ENCODE measurements at places on chromosomes 1 and 21.

GRCh38 chr1:44786138-44786840 lies 1.7 kb downstream of the BEST4 start:
- DNase-seq = peak; percentile 80

DNA sequence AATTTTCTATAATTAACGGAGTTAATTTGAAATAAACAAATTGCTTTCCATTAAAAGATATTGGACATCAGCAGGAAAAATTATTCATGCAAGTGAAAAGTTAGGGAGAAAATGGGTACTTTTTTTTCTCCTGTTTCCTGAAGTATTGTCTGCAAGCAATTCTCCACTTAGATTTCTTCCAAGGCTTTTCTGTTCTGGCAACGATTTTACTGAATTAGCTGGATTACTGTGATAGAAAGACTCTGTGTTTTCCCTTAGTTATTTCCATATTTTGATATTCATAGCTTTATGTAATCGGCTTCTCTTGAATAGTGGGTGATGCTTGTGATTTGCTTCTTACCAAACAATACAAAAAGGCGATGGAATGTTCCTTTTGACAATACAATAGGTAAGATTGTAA lies 1333.9 kb downstream of the AMY1C start:
- no peak for DNase-seq

DNA sequence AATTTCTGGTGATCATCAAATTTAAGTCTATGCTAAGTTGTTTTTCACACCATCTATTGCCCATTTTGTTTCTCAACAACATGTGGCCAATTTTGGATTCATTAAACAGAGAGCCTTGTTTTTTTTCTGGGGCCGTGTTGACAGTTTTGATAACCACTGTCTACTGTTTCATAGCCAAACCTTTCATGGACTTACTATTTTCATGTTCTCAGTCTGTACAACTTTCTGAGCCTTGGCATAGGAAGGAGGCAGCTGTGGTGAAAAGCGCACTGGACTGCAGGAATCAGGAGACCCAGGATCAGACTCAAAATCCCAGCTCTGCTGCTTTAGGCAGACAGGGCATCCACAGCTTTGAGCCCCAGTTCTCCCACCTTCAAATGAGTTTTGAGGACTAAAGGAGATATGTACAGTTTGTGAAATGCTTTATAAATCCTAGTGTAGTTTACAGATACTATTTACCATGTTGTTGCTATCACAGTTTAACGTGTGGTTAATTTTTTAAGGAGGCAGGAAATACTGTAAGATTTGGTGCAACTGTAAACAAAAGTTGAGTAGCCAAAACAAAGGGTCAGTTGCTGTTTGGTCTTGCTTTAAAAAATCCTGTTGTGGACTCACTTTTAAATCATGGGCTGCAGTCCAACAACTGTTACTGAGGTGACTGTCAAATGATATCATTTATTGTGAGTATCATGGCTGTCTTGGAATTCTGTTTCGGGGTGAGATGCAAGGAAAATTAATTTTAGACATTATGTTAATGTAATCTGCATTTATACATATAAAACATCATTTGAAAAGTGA lies 2.9 kb downstream of the MACO1 start:
- DNase-seq = no peak

- peak; percentile 38 for DNase-seq
Observed at GRCh38 chr1:52032785-52033131, 852 bp downstream of the KTI12 start.

DNA sequence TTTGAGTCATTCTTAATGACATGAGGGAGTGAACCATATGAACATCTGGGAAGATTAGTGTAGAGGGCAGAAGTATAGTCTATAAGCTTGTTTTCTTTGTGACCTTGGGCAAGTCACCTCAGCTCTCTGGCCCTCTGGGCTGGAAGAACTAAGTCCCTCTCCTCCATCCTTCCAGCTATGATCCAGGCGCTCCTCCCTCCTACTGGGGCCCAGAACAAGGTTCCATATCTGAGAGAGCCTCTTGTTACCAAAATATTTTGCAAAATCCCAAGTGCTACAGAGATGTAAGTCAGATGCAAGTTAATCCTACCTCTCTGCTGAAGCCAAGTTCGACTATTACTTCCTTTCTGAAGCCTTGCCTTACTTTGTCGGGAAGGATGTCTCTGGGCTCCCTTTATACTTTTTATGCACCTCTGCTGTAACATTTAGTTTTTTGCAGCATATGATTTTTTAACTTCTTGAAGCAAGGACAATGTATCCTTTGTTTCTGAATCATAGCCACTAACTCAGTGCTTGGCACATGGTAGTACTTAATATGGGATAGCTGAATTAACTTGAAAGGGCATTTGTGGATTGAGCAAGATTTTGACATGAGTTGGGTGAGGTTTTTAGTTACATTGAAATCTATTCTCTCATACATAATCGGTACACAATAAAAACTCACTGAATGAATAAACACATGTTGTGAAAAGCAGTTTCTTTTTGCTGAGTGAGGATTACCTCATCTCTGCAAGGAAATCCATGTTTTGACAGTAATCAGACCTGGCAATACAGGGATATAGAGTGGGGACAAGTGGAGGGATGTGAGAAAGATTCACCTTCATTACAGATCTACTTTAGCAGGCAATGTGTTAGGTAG lies 54.7 kb upstream of the BEND5 start:
- no peak for DNase-seq

- DNase-seq = no peak
Observed at GRCh38 chr21:44429894-44430293, 25.4 kb upstream of the LRRC3 start.

DNA sequence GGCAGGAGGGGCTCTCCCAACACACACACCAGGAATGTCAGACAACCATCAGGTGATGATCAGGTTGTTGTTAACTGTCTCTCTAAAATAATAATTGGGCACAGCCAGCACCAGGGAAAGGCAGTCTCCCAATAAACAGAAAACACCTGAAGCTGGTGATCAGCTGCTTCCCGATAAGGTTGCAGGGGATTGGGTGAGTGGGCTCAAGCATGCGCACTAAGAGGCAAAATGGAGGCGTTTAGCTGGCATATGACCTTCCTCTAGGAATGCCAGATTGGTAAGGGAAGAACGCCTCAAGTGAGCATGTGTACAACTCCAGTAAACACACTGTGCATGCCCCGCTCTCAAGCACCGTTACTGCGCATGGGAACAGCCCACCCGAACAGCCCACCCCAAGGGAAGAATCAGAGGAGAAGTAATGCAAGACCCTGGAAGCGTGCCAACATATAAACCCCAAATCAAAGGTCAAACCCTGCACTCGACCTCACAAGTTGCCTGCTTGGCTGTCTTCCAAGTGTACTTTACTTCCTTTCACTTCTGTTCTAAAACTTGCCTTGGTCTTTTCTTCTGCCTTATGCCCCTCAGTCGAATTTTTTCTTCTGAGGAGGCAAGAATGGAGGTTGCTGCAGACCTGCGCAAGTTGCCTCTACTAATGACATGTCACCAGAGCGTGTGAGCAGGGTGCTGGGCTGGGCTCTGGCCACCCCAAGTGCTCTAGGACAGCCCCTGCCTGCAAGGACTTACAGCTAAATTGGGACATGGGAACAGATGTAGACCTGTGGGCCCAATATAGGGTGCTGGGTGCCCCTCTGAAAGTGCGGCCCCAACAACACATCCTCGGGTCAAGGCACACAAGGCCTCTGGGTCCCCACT lies 200.8 kb downstream of the RHOU start:
- DNase-seq = no peak

GRCh38 chr1:198535631-198536030 lies 4.8 kb downstream of the ATP6V1G3 start:
- DNase-seq = no peak

- no peak for DNase-seq
Observed at GRCh38 chr1:155073377-155074242, 5.0 kb upstream of the EFNA3 start.

- no peak for DNase-seq
Observed at GRCh38 chr21:36550761-36551160, 70.8 kb upstream of the CLDN14 start.

- no peak for DNase-seq
Observed at GRCh38 chr21:29671728-29672127, 268.1 kb downstream of the GRIK1 start.

GRCh38 chr1:153608089-153608682 lies 4.8 kb downstream of the S100A16 start:
- DNase-seq = peak; percentile 17

- no peak for DNase-seq
Observed at GRCh38 chr1:12135612-12136011, 31.2 kb upstream of the TNFRSF1B start.

- no peak for DNase-seq
Observed at GRCh38 chr1:96764469-96764868, 42.9 kb downstream of the PTBP2 start.

Data from GM10248 (cell line).